Fibroblast of skin of scalp (primary cell): ENCODE measurements at places on chromosomes 11 and 22.

DNA sequence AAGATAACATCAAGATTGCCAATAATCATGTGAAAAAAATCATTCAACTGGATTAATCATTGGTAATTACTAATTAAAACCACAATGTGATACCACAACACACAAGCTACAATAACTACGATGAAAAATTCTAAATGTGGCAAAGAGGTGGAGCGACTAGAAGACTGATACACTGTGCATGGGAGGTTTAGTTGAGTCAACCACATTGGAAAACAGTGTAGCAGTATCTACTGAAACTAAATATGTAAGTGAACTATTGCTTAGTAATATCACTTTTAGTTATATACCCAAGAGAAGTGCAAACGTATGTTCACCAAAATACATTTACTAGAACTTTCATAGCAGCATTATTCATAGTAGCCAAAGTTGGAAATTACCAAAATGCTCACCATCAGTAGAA is 359.9 kb downstream of the ETS1 start:
- no peak for DNase-seq

DNA sequence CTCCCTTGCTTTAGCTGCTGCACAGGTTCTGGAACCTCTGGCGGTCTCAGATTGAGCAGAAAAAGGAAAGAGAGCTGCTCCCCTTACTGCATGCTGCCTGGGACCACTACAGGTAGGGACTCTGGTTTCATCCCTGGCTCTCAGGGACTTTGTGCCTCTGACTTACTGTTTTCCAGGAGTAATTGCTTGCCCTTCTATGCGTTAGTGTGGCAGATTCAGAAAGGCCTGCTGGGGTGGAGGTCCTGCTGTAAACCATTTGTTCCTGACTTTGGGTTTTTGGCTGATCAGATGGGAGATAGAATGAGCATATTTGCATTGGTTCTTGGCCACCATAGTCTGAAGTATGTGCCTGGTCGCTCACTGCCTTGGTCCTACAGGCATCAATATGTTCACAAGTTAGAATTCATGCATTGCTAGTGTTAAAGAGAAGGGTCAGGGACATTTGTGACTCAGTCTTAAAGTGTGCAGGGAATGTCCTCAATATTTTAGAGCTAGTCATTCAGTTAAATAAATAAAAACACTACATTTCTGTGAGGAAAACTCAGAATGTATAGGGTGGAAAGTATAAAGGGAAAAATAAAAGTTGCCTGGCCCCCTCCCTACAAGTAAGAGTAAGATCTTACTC is 78.0 kb downstream of the PISD start:
- DNase-seq, result peak; percentile 80

GRCh38 chr11:89065066-89065465 is 716 bp downstream of the GRM5 start:
- no peak for DNase-seq

DNA sequence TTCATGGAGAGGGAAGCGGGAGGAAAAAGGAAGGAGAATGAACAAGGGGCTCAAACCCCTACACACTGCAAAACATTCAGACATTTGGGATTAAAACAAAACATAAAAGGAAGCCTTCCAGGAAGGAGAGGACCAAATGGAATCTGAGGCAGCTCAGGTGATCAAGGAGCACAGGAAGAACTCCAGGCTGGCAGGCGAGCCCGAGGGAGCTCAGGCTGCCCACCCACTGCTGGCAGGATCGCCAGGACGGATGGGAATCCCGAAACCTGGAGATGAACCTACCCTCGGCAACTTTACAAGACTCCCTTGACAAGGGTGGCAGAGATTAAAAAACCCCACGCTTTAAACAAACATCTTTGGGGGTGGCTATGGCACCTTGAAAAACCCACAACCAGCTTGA is 5.0 kb upstream of the PYGM start:
- no peak for DNase-seq
